ENCODE measurements at places on chromosomes 7 and 10.

DNA sequence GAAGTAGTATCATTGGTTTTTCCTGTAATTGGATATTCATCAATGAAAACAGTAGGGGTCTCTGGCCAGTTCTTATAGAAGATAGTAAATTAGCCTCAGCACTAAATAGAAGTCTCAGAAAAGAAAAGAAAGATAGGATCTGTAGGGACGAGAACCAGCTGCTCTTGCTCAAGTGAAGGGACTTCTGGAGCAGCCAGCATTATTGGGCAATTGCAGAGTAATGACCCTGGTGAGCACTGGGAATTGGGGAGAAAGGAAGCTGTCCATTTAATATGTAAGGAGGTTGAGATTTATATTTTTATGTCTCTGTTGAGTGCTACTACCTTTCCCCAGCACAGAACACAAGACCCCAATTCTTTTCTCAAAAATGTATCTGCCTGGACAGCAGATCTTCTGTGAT is 61.2 kb upstream of the WNT16 start:
- DNase-seq: no peak

DNA sequence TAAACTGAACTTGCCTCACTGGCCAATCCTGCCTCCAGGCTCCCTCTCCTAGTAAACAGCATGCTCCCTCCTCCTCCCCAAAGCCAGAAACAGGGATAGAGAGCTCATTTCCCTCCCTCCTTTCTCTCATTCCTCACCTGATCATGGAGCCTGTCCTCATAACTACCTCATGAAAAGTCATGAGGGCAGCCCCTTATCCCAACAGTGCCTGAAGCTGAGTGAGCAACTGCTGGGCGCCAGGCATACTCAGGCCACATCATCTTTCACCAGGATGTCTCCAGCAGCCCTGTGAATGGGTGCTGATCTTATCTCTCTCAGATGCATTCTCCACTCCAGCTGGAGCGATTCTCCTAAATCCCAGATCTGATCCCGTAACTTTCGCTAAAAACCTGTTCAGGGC is 307.2 kb downstream of the PRPF18 start:
- DNase-seq: no peak

DNA sequence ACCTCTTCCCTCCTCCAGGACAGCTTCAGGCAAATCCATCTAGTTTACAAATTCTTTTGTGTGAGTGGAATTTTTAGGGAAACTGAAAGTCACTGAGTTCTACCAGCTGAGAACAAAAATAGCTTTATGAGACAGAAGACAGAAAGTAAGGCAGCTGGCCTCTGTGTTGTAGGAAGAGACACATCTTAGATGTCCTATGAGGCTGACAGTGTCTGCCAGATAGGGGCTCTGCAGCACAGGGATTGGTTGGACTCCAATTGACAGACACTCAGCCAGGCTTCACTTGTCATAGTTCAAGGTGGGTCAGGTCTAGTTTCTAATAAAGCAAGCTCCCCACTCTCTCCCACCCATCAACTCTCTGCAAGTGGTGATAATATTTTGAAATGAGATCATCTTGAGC is 574.9 kb downstream of the CCSER2 start:
- no peak for DNase-seq

GRCh38 chr7:131007439-131008330 is 273.7 kb upstream of the KLF14 start:
- DNase-seq: peak; percentile 55

GRCh38 chr10:110600487-110601101 is 33.1 kb downstream of the SMC3 start:
- no peak for DNase-seq

DNA sequence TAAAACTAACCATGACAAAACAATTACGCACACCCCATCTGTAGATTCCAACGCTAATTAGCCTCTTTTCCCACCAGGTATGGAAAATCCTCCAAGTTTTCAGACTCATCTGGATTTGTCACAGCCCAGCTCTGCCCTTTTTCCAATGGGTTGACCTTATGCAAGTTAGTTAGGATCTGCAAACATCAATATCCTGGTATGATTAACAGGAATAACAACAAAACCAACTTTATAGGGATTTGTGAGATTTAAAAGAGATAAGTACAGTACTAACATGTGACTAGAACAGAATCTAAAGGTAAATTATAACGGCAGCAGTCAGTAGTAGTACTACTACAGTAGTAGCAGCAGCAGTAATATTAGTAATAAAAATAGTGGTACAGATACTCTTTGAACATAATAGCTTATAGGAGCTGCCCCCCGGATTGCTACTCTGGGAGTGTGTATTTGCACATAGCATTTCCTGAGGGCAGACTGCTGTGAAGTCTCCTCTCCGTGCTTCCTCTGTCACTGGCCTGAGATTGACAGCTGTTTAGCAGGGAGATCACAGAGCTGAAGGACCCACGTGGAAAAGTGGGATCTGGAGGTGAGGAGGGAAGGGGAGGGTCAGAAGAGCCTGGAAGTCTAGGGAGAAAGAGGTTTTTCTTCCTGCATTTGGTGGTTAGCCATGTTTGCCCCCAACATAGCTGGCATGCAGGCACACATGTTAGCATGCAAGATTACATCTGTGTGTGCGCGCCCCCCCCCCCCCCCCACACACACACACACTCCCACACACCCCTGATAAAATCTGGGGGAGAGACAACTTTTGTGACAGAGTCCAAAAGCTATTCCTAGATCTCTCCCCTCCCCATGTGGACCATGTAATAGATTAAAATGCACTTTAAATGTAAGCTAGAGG is 73.3 kb upstream of the FAM171A1 start:
- no peak for DNase-seq

- DNase-seq: no peak
Observed at GRCh38 chr10:118965645-118966044, 63.9 kb upstream of the NANOS1 start.
